Forelimb muscle (tissue), 1 donor: ENCODE measurements at places on chromosomes 12 and 14. TPM values are rescaled to one million over a fixed set of nuclear protein-coding genes. Genes with fewer than 3 reads are reported as not detected.

DNA sequence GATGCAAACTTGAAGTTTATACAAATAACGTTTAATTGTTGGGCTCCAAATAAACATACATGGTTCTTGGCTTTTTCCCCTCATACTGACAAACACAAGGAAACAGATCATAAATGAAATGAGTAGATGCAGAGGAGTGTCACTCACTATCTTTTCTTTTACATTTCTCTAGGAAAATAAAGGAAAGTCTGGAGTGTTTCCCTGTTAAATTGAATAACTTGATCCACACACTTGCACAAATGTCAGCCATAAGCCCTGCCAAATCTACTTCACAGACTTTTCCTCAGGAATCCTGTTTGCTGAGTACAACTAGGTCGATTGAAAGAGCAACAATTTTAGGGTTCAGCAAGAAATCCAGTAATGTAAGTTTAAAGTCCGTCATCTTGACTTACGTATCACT, 175.3 kb downstream of the PLCZ1 start:
- DNase-seq: no peak

- DNase-seq: no peak
Measured at GRCh38 chr14:96051642-96052540, 12.7 kb downstream of the C14orf132 start.

GRCh38 chr12:39605996-39606395, 13.6 kb downstream of the ABCD2 start:
- no peak for DNase-seq

GRCh38 chr12:55695349-55695748, 12.4 kb downstream of the ITGA7 start:
- DNase-seq: no peak

Gene LRRIQ1
- polyA plus RNA-seq: 0.63 TPM

Gene TPPP2
- polyA plus RNA-seq: 0.49 TPM

- DNase-seq: no peak
Measured at GRCh38 chr14:98786456-98786855, 485.5 kb downstream of the BCL11B start.

GRCh38 chr14:33946679-33947476, 4.0 kb downstream of the EGLN3 start:
- peak; percentile 52 for DNase-seq

DNA sequence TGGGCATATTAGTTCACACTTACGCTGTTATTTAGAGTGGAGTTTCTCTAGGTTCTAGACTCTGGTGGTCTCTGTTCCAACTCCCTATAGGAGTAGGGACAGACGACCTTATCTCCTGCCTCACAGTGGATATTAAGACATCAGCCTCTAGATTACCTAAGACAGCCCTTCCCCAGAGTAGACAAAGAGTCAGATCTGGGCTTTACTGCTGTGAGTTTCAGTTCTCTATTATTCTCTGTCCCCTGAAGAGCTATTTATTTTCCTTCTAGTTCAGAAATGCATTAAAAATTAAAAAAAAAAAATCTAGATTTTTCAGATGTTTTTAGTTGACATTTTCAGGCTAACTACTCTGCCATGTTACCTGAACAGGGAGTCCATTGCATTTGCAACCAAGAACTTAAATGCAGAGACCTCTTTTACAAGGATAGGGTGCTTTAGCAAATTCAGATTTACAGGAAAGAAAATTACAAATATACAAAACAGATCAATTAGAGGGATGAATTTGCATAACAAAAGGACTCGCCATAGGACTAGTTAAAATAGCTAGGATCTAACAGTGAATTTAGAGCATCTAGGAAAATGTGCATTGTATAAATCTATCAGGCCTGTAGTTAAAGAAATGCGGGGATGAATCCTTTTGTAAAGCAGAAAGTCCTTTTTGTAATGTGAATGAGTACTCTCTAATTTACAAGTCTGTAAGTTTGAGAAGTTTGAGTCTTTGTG, 381.4 kb downstream of the APAF1 start:
- DNase-seq: no peak

DNA sequence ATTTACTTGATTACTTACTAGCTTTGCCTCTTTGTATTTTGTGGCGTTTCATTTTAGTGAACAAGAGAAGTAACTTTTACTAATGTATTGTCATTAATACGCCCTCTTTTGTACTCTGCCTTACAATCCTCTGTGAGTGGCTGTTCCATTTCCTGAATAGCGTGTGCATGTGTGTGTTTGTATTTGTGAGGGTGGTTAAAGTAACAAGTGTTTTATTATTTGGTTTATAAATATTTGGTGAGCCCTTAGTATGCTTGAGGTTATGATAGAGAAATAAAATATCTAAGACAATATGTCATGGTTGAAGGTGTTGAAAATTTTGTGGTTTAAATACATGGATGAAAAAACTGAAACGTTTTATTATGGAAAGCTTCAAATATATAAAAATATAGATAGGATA, 71.7 kb upstream of the REP15 start:
- no peak for DNase-seq

GRCh38 chr12:20211981-20212421, 156.3 kb upstream of the PDE3A start:
- no peak for DNase-seq

DNA sequence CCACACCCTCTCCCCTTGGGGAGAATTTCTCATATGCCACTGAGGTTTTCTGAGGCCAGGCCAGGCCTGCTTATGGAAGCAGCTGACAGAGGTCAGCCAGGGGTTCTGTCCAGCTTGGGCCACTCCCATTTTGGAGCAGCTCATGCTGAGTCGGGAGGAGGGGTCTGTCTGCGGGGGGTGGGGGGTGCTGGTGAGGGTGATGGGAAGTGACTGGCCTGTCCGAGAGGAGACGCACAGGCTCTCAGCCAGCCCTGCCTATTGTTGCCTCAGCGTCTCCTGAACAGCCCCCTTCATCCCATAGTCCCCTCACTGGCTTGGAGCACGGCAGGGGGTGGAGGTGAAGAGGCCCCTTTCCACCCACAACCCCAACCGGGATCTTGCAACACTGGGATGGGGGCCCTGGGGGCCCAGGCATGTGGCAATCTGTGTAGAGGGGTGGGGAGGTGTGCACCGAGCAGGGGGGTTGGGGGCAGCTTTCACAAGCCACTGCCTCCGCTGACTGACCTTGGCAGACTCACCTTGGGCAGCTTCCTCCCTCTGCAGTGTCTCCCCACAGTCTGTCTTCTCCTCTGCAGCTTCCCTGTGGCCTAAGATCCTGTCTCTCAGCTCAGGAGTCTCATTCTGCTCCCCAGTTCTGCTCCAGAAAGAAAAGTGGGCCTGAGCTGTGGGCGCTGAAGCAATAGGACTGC, 5.5 kb downstream of the CEBPE start:
- DNase-seq: no peak

DNA sequence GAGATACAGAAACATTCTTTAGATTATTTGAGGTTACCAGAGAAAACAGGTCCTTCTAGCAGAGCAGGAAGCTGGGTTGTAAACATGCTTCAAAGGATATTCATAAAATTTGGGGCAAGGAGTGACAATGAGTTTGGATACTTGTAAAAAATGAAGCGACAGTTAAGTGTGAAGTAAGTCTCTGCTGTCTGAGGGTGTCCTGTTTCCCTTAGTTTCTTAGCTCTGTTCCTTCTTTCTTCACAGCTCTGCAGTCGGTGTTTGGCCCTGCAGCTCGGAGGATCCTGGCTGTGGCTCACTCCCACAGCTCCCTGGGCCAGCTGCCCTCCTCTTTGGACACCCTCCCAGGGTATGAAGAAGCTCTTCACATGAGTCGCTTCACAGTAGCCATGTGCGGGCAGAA, 10.8 kb downstream of the TMEM52B start:
- DNase-seq: no peak

DNA sequence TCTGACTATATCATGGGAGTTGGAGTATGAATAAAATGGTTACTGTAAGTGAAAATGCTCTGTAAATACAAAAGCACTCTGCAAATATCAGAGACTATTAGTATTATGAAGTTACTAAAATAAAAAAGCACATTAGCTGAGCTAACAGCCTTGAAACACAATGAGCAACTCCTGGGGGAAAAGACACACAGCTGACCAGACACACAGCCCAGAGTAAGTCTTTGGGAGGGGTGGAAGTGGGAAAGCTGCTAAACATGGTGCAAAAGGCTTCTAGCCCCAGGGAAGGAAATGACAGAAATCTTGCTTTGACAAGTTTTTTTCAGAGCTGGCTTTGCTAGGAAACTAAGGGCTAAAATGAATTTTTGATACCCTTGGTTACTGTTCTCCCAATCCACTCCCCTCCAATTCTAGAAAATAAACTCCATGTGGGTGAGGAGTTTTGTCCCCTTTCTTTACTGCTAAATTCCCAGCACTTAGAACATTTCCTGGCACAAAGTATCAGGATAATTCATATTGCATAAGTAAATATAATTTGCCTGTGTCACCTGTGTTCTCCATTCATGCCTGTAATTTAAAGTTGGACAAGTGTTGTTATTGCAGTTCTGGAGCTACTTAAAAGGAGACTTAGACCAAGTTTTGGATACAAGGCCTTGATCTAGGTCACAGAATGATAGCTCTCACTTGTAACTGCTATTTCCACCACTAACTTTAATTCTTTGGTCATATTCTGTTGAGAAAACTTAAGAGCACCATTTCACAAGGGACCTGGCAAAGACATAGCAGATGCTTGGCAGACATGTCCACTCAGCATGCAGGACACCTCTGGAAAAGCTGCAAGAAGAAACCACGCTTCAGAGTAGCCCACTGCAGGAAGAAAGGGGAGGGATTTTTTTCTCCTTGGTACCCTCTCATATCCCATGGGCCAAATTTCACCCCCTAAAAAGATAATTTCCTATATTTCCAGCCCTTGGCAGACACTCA, 19.0 kb upstream of the RAB3IP start:
- no peak for DNase-seq

GRCh38 chr12:116346741-116347140, 69.2 kb upstream of the MED13L start:
- DNase-seq: no peak

DNA sequence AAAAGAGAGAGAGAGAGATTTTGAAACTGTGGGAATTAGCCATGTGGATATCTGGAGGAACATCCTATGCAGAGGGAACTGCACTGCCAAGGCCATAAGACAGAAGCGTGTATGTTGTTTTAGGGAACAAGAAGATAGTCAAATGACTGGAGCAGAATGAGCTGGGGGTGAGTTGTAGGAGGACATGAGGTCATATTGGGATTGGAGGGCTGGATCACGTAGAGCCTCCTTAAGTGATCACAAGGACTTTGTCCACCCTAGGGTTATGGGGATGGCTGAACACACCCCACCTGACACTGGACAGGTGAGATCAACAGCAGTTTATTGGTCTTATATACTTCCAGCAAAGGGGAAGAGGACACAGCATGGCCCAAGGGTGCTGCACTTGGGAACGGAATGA, 8.2 kb upstream of the CGRRF1 start:
- no peak for DNase-seq

DNA sequence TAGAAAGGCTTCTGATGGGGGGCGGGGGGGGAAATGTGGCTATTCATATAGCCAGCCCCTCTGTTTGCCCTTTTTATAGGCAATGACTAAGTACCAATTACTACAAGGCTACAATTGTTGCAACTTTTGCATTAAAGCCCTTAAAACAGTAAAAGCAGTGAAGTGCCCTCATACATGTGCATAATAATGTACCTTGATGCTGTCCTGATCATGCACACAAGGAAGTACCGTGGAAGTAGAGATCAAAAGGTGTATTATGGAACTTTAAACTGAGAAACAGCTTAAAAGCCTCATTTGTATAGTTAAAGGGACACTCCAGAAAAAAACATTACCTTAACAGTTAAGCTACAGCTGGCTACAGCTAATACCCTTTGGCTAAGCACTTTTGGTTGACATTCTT, 111.8 kb downstream of the PLEKHG7 start:
- DNase-seq: no peak

GRCh38 chr14:24310265-24310645, 315 bp downstream of the LTB4R2 start:
- no peak for DNase-seq

Gene TGFB3
- polyA plus RNA-seq: 104 TPM

- no peak for DNase-seq
Measured at GRCh38 chr14:26808407-26808806, 210.6 kb upstream of the NOVA1 start.

DNA sequence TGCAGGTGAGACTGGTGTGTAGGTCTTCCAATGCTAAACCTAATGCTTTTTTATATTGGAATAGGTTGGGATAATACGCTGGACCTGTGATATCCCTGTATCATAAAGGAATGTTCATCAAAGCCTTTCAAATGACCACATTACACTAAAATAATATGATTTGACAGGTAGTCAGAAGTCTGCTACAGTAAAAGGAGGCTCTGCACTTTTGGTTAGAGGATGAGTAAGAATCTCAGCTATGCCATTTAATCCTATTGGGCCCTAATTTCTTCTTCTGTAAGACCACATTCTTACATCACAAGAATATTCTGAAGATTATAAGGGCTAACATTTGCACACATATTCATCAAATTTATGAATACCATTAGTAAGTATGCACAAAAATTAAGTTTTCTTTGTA, 250.5 kb upstream of the FLRT2 start:
- no peak for DNase-seq

GRCh38 chr12:114690267-114691135, 6.5 kb upstream of the TBX3 start:
- DNase-seq: no peak

GRCh38 chr12:83575326-83575725, 888.6 kb downstream of the TMTC2 start:
- DNase-seq: no peak

DNA sequence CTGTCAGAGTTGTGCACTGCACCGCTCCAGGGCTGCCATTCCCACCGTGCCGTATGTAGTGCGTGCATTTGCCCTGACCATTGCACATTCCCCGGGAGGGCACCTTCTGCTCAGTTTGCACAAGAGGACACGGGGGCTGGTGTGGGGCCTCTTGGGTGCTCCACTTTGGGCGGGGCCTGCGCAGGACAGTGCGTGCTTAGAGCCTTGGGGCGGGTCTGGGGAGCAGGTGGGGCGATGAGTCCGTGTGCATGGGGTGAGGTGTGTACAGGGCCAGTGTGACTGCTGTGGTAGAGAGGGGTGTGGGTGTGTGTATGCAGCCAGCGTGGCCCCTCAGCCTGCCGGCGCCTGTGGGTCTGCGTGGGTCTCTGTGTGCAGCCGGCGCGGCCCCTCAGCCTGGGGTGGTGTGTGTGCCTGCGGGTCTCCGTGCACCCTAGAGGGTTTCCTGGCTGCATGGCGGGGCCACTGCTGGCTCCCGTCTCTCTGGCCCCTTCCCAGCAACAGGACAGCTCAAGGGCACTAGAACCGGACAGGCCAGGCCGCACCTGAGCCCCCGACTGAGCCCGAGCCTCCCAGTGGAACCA, 31.9 kb downstream of the FBRSL1 start:
- no peak for DNase-seq

DNA sequence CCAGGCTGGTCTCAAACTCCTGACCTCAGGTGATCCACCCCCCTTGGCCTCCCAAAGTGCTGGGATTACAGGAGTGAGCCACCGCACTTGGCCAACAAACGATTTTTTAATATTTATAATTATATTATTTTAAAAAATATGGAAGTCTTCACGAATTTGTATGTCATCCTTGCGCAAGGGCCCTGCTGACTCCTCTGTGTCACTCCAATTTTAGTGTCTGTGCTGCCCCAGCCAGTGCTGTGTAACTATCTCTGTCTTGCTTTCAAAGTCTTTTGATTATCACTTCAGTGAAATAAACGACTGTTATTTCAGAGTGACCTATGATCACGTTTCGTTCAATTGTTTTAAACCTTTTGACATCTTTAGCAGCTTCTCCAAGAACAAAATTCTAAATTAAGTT, 13.1 kb upstream of the MMP17 start:
- no peak for DNase-seq

- no peak for DNase-seq
Measured at GRCh38 chr12:67572492-67572891, 76.1 kb upstream of the DYRK2 start.

Gene DPF3
- polyA plus RNA-seq: 4.6 TPM

Gene TTC7B
- 33.2 TPM for polyA plus RNA-seq

- DNase-seq: no peak
Measured at GRCh38 chr12:43255522-43256111, 296.4 kb downstream of the ADAMTS20 start.

Gene ATP5F1B
- polyA plus RNA-seq: 691 TPM

Gene SMIM41
- polyA plus RNA-seq: 0.18 TPM
